Activated T-cell treated with anti-CD3 and anti-CD28 coated beads for 24 hours (primary cell): ENCODE measurements at places on chromosomes 4 and X.

DNA sequence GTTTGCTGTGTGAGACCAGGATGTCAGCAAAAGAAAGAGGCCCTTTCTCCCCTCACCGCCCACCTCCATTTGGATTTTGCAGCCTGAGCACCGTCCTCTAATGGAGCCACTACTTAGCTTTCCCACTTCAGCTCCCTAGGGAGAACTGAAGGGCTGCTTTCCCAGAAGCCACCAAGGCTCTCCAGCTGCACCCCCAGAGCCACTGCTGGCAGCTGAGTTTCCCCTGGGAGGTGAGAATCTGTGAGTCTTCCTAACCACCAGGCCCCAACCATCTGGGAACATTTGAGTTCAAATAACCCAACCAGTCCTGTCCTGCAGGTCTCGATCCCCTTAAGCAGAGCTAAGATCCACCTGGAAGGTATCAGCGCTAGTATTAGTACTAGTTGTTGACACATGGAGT lies 173.1 kb upstream of the USP9X start:
- DNase-seq = no peak

- no peak for DNase-seq
These were observed at the start of gene DCLK2 for GRCh38 chr4:150078041-150078578. Gene DCLK2, plus strand, starts transcription at chr4:150078445. Its CDS starts 583 bp downstream, at chr4:150079028.

- DNase-seq = no peak
These were observed 42.9 kb downstream of the EVC start for GRCh38 chr4:5753766-5754528.

- DNase-seq = no peak
These were observed 62.1 kb downstream of the TBL1X start for GRCh38 chrX:9526965-9527364.
